Hindlimb muscle (tissue), 1 donor: ENCODE measurements at places on chromosomes 2 and 18. TPM values are rescaled to one million over a fixed set of nuclear protein-coding genes. Genes with fewer than 3 reads are reported as not detected.
A peak's percentile ranks its signal among the peaks of the same experiment; 100 is the strongest.

GRCh38 chr2:126863336-126864015, 35.2 kb upstream of the TEX51 start:
- no peak for DNase-seq

CYRIA gene
- polyA plus RNA-seq: 4.3 TPM

GRCh38 chr2:78281164-78281563, 744.3 kb upstream of the REG3G start:
- DNase-seq: no peak

- no peak for DNase-seq
Observed at GRCh38 chr2:181005809-181006208, 25.4 kb downstream of the UBE2E3 start.

CHRND gene
- 173 TPM for polyA plus RNA-seq

- DNase-seq: peak; percentile 87
Observed at GRCh38 chr2:235493775-235494715, at the start of gene AGAP1. TSS of gene AGAP1 (plus strand) at chr2:235494043.

DNA sequence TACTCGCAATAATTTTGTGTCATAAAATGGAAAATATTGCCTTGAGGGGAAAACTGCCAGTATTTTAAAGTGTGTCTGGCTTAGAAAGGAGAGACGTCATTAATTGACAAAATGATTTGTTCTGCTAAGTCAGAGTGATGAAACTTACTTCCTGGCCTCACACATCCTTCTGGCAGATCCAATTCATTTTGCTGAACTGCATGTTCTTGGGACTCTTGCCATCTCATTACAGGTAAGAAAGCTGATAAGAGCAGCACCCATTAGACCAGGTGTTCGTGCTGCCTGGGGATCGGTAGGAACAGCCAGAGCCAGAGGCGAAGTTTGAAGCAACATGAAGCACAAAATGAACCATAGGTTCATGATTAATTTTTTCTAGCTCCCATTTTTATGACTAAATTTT, 38.0 kb downstream of the KCNE4 start:
- no peak for DNase-seq

- DNase-seq: no peak
Observed at GRCh38 chr2:159128191-159128590, 158.3 kb downstream of the WDSUB1 start.

TUBB8B gene
- not detected for polyA plus RNA-seq

GRCh38 chr2:225274751-225275150, 124.8 kb upstream of the NYAP2 start:
- DNase-seq: no peak

- DNase-seq: peak; percentile 51
Observed at GRCh38 chr2:146734042-146734820, 1110.6 kb upstream of the ACVR2A start.

DNA sequence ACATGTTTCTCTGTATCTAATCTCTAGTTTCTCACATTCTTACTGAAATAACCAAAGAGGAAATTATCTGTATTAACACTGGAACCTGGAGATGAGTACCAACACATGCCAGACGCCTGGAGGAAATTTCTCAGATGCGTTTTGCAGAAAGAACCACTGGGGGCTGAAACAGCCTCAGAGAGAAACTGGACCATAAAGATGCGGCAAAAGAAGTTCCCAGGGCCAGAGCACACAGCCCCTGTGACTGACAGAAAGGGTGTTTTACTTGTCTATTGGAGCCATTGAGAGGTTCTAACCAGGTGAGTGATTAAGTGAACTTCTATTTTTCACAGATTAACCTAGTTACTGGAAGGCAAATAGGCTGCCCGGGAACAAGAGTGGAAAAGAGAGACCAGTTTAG, 103.9 kb downstream of the EVA1A start:
- DNase-seq: no peak

RNF125 gene
- 16.0 TPM for polyA plus RNA-seq

DNA sequence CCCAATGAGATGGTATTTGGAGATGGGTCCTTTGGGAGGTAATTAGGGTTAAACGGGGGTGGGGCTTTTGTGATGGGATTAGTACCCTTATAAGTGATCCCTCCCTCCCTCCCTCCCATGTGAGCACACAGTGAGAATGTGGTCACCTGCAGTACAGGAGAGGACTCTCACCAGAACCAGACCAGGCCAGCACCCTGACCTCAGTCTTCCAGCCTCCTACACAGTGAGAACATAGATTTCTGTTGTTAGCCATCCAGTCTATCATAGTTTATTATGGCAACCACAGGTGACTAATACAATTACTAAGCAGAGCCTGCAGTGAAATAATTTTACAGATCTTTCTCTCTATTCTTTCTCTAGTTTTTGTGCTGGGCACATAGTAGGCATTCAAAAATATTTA, 137.7 kb upstream of the PKDCC start:
- no peak for DNase-seq

GRCh38 chr18:33641141-33641540, 63.1 kb downstream of the ASXL3 start:
- DNase-seq: no peak

HOXD13 gene
- polyA plus RNA-seq: not detected

C1QL2 gene
- polyA plus RNA-seq: not detected

DNA sequence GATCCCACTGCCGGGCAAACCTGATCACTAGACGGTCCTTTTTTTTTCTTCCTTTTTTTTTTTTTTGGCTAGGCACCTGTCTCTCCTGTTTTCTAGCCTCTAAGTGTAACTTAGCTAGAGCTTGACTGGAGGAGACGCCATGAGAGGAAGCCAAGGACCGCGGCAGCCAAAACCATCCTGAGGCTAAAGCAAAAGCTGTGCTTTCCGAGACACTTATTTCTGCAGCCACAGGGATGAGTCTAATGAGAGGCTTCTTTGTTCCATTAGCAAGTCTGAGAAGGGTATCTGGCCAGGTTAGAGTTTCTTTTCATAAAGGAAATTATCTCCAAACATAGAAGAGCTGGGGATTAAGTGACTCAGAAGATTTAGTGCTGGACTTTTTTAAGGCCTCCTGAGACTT, 7.3 kb upstream of the CXCR4 start:
- no peak for DNase-seq

DNA sequence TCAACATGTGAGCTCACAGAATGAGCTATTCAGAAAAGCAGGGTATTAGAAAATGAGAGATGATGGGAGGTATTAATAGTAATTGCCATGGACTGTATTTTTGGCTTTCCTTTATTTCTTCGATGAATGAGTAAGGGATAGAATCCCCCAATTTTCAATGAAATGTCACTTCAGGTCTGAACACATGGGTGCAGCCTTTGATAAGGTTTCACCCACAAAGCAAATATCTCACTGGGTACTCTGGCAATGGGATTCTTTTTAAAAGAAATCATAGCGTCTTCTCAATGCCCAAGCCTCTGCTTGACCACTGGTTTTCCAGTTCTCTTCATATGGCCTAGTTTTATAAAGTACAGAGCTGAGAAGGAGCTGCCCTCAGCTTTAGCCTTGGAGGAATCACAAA, 610.5 kb upstream of the FANCL start:
- no peak for DNase-seq

FRZB gene
- polyA plus RNA-seq: 40.4 TPM

- no peak for DNase-seq
Observed at GRCh38 chr2:38619458-38620164, 16.9 kb upstream of the HNRNPLL start.

GRCh38 chr2:229783108-229783721, 68.9 kb upstream of the DNER start:
- no peak for DNase-seq

GRCh38 chr2:41763141-41763540, 284.7 kb upstream of the PKDCC start:
- DNase-seq: no peak

GRCh38 chr18:31667185-31667584, 17.2 kb downstream of the B4GALT6 start:
- DNase-seq: no peak
